ENCODE measurements at places on chromosomes 11 and 22.

DNA sequence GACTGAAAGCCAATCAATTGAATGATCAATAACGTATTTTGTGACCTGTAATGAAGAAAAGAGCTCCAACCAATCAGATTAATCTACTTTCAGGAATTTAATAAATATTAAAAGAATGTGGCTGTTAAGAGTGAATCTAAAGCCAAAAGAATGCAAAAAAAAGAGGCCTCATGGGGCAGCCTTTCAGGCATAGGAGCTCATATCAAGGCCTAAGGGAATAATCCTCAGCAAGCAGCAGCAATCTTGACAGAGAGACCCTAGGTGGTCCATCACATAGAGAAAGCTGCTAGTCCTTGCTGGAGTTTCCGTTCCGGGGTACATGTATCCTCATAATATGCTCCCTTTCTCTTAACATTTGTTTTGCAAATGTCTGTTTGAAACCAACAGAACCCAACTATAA lies 313.1 kb upstream of the PITPNB start:
- DNase-seq, result no peak

DNA sequence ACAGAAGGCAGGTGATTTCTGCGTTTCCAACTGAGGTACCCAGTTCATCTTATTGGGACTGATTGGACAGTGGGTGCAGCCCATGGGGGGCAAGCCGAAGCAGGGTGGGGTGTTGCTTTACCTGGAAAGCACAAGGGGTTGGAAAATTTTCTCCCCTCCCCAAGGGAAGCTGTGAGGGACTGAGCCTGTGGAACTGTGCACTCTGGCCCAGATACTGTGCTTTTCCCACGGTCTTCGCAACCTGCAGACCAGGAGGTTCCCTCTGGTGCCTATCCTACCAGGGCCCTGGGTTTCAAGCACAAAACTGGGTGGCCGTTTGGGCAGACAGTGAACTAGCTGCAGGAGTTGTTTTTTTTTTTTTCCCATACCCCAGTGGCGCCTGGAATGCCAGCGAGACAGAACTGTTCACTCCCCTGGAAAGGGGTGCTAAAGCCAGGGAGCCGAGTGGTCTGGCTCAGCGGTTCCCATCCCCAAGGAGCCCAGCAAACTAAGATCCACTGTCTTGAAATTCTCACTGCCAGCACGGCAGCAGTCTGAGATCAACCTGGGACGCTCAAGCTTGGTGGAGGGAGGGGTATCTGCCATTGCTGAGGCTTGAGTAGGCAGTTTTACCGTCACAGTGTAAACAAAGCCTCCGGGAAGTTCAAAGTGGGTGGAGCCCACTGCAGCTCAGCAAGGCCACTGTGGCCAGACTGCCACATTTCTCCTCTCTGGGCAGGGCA lies 97.2 kb downstream of the JRKL start:
- no peak for DNase-seq

GRCh38 chr11:21711341-21711740 lies 481.5 kb upstream of the ANO5 start:
- no peak for DNase-seq

- DNase-seq, result no peak
These were observed 9.2 kb downstream of the HRAS start for GRCh38 chr11:526192-526591.

DNA sequence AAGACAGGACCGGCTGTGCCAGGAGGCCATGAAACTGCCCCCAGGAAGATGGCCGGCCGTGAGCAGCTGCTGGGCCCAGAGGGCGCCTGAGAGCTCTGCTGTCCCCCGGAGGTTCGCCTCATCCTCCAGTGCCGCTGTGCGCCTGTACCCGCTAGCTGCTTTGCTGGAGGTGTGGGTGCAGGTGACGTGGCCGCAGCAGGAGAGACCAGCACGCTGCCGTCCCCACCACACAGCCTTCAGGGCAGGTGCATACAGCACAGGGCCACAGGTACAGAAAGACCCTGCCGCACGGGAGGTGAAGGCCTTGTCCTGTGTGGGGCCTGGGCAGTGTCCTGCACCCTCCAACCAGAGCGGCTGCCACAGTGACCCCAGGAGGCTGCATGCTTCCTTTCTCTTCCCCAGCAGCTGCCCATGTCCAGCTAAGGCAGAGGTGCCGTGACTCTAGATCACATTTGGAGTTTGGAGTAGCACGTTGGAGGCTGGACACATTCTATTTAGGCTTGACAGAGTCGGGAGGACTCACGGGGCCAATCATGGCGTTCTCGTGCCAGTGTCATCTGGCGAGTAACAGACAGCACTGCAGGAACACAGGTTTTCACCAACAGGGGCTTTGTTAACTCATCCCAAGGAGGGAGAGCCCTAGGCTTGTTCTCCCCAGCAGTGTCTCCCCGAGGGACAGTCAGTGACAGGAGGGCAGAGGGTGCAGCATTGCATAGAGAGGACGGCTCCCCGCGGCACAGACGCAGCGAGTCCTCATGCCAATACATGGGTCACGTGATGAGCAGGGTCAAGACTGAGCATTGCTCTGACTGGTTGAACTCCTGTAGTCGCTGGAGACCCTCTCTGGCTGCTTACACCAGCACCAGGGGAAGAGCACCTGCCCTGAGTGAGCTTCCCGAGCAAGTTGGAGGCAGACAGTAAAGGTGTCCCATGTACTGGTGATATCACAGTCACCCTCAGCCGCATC lies 18.7 kb upstream of the PANX2 start:
- no peak for DNase-seq

GRCh38 chr22:23767303-23767672 lies 484 bp downstream of the CHCHD10 start:
- DNase-seq, result no peak

DNA sequence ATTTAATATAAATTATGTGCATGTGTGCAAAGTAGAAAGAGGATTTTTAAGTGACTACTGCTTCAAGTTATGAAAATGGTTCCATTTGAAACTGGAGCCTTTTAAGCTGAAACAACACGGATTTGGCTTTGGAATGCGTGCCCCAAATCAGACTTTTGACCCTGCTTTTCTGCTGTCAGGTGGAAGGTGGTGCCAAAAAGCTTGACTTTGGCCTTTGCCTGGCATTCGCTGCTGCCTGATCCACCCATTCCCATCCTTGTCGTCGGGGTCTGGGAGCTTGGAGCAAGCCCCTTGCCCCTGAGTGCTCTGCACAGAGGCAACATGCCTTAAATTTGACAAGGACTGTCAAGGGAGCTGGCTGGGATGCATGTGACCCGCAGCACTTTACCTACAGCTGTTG lies 335.3 kb upstream of the SYN3 start:
- DNase-seq, result no peak

DNA sequence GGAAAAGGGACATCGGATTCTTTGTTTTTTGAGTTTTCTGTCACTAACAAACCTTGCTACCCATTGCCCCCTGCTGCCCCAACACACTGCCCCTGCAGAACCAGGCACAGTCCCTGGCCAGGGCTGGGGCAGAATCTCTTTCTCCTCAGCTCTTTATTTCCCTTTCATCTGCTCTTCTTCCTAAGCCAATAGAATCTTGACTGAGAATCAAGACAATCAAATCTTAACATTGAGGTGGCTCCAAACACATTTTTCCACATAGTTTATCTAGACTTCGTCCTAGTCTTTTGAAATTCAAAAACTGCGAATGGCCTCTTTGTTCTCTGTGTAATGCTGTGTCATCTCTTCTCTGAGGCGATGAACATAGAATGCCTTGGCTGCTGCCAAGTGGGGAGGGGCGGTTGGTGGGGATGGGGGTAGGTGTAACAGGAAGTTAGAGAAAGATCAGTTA lies 16.1 kb upstream of the NTM start:
- no peak for DNase-seq

DNA sequence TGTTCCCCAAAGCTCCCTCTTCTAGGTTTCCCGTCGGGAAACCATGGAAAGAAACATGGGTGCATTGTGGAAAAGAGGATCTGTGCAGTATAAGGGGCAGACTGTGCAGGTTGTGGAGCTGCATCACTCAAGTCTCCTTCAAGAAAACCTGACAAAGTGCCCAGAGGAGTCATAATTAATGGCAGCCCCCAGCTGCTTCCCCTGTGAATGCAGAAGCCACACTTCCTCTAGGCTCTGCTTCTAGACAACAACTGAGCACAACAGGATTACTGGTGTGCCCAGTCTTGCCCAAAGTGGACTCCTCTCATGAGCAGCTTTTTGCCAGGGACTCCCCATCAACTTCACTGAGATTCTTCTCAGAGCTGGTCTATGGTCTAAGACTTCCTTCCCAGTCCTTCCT lies 42.6 kb upstream of the SCUBE2 start:
- no peak for DNase-seq

GRCh38 chr11:64624883-64625481 lies 34.0 kb downstream of the SLC22A12 start:
- no peak for DNase-seq
